Skin of body (tissue), 3 donors: ENCODE measurements at places on chromosomes 2 and 18.
A peak's percentile ranks its signal among the peaks of the same experiment; 100 is the strongest.

GRCh38 chr2:29532436-29532835, 388.9 kb downstream of the ALK start:
- DNase-seq, result no peak

- no peak for DNase-seq
These were observed 57.5 kb upstream of the MFF start for GRCh38 chr2:227267410-227268115.

DNA sequence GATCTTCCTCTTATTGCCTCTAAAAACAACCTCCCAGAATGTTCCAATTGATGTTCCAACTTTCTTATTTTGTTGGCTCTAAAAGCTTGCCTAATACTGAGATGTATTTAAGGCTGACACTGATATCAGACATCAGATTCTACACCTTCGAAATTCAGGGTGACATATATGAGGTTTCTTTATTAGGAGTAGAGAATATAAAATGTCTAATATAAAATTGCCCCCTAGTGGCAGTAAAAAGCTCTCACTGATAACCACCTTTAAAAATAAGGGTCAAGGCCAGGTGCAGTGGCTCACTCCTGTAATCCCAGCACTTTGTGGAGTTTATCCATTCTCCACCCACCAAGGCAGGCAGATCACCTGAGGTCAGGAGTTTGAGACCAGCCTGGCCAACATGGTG, 789.7 kb upstream of the SLC39A10 start:
- no peak for DNase-seq

DNA sequence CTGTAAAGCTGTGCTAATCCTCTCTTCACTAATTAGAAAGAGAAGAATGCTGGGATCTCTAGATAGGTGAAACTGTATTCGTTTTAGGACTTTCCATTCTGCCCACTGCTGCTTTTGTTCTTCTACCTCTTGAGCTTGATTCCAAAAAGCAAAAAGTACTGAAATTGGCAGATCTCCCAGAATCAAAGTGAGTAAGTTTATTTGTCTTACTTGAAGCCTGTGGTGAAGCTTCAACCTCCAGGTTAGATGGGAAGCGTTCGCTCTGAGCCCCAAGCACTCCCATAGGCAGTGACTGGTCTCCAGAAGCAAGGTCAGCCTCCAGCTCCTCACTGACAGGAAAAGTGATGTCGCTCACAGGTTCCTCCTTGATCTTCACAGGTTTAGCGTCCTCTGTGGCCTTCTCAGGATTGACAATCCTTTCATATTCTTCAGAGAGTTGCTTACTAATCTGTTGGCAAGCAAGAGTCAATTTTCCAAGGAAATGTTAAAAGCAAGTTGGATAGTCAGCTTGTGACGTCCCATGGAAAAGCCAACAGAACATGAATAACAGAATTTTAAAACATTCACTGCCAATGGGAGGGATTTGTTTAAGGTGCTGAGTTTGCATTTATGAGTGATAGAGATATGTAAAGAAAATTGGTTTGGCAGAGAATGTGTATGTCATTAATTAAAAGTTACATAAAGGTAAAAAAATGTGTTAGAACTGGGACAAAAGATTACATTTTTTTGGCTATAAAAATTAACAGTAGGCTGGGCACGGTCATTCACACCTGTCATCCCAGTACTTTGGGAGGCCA, 8.1 kb downstream of the SUPT7L start:
- DNase-seq, result no peak

- no peak for DNase-seq
These were observed 114.8 kb upstream of the ZNF236 start for GRCh38 chr18:76707534-76707933.

GRCh38 chr2:241289597-241289996, 25.9 kb downstream of the HDLBP start:
- no peak for DNase-seq

DNA sequence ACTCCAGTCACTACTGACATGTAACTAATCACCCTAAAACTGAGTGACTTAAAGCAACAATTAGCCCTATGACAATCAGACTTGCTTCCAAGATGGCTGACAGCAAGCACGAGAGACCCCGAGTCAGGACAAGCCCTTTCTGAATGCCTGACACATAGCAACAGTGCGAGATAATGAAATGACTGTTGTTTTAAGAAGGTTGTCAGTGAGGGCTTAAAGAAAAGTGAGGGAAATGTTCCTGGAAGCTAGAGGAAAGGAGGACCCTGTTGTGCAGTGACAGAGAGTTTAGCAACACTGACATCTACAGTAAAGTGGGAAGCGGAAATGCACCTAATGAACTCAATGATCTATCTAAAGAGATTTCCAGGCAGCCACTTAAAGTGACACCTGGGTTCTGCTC, 163.1 kb downstream of the STK39 start:
- no peak for DNase-seq

GRCh38 chr2:137316075-137316474, 550.7 kb downstream of the THSD7B start:
- no peak for DNase-seq

- DNase-seq, result peak; percentile 41
These were observed 57.2 kb downstream of the TNP1 start for GRCh38 chr2:216802516-216803215.

DNA sequence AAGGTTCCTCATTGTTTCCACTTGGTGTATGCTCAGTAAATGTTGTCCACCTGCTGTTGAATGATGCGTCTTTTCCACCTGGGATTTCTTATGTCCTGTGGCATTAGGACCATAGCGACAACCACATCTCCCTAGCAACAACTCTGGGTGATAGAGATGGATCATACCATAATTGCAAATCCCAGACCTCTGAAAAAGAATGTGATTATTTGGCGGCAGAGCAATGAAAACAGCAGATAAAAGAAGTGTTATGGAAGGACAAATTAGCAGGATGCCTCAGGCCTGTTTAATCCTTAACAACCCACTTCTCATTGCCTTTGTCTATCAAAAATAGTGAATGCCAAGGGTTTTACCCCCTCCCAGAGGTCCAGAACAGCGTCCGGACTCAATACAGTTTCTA, 278.9 kb downstream of the TSN start:
- no peak for DNase-seq

DNA sequence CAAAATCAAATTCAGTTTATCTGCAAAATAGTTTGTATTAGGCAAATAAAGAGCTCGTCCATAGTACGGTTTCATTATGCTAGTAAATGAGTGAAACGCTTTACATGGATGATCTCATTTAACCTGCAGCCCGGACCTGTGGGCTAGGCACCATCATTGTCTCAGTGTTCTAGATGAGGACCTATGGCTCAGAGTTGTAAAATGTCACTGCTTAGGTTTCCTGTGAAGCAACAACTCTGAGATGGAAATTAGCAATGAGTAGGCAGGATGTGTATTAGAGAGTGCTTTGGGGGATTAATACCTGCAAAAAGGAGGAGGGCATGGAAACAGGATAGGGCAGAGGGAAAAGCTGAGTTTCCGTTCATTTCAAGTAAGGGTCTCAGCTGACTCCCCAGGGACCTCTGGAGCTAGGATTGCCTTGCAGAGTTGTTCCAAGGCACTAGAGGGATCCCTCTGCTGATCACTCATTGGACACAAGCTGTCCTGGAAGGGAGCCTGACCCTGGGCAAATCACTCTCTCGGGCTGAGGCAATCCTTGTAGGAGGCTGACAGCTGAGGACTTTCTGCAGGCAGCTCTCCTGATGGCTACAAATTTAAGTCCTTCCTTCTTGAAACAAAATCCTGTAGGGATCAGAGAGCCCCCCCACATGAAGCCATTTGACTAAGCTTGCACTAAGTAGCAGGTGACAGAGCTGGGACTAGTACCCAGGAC, 58.8 kb upstream of the SIX2 start:
- DNase-seq, result no peak

DNA sequence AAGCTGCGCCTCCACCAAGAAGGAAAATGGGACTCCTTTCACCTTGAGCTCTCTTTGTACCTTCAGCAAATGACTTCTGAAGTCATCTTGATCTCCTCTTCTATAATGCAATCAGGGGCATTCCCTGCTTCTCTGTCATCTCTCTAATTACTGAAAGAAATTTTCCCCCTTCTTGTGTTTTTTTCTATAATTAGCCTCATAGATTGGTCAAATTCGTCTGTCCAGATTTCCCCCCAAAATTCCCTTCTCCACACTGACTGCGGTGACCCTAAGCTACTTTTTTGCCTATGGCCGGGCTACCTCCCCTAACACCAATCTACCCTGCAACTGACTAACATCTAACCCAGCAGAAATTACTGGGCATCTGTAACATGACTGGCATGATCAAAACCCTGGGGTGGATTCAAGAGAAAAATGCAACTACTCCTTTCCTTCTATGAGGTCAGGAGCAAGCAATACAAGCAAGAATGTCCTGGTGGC, 168.6 kb downstream of the BCL2 start:
- no peak for DNase-seq

DNA sequence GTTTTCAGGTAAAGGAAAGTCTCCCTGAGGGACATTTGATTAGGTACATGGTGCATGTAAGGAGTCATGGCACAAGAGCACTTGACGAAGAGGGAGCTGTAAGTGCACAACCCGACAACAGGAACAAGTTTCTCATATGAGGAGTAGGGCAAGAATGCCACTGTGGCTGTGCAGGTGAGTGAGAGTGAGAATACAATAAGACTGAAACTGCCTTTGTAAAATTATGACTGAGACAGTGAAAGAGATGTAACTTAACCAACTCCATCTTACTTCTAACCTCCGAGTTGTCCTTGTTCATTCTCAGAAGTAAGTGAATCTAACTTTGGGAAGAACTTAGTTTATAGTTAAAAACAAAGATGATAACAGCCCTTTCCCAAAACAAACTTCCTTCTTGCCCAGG, 1025.8 kb upstream of the CNTNAP5 start:
- DNase-seq, result no peak

DNA sequence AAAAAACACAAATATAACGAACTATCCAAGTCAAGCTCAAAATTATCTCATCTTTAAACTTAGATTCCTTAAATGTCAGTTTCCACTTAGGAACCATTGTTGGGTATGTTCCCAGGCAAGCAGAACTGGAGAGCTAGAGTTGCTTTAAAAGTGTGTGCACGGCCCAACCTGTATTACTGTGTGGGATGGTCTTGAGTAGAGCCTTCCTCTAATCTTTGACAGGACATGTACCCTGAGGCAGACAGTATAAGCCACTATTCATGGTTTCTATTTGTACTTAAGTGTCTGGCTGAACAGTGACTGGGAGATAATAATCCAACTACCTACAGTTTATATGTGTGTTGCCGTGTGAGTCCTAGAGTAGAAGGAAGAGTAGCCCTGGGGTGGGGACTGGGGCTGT, 239.7 kb downstream of the GPD2 start:
- DNase-seq, result no peak

DNA sequence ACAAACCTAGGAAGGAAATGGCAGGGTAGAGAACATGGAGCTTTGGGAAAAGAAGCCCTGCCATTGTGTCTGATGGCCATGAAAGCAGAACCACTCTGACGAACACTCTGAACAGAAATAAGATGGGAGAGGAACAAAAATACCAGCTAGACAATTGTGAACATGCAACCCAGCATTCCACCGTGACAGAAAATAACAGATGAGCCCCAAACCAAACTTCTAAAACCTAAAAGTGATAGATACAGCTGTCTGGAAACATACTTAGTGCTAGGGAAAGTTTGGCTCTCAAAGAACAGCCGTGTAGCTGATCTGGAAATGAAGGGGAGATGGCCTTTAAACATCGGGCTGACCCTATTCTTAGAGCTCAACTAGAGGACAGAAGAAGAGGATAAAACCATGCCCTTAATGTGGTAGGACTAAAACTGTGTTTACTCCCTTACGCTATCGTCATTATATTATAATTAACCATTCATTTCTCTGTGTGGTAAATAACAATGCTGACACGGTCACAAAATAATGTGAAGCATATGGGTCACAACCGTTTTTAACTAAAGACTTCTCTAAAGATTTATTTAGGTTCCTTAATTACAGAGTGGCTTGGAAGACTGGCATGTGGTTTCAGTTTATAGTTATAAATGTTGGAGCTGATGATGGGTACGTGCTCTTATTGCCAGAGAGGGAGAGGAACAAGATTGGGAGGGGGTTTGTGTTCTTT, 80.6 kb downstream of the MYO1B start:
- DNase-seq, result peak; percentile 76

DNA sequence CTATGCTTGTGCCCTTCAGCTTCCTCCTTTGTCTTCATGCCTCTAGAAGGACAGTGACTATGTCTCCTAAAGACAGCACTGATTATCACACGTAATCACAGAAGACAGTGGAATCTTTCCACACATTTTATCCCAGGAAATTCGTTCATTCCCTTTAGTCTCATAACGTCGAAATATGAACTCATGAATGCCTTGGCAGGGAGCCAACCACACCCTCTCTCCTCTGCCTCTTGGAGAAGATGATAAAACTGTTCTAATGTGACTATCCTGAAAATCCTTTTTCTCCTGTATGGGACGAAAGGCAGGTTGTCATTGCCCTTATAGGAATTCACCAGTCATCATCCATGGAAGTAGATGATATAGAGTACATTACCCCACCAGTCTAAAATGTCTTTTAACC, 726.6 kb upstream of the FANCL start:
- DNase-seq, result no peak

DNA sequence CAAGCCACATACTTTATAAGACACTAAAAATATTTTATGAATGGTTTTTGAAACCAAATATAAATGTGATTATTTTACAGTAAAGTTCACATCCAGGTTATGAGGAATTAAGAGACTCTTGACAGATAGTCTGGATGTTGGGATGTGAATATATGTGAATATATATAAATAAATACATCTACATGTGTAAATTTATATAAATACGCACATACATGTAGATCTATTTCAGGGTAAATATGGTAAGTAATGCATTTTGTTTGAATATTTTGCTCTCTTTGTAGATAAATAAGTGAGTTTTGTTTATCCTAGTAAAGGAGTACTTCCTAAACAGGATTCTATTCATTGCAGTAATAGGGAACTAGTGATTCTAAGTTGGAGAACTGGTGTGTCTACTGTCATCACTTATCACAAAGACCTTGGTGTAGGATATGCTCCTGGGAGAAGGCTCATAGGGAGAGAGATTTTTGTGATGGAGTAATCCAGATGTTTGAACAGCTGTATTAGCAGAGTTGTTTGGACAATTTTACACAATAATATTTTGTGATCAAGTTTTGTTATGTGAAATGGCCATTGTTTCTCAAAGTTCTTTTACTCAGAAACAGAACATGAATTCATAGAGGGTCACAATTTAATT, 60.2 kb upstream of the NT5C1B start:
- DNase-seq, result no peak

DNA sequence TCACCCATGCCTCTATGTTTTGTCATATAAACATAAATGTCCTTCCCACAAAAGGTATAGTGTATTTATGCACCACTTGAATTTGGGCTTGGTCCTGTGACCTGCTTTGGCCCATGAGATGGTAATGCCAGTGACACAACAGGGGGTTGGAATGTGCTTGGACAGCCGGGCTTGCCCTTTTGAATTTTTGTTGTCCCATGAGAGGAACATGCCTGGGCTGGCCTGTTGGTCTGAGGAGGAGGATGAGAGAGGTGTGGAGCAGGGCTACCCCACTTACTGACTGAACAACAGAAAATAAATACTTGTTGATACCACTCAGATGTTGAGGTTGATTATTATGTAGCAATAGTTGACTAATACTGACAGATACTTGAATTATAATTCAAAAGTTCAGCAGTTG, 63.2 kb upstream of the TCF4 start:
- DNase-seq, result no peak
